ENCODE measurements at places on chromosomes 11 and 22. TPM values are rescaled to one million over a fixed set of nuclear protein-coding genes. Genes with fewer than 3 reads are reported as not detected.

DNA sequence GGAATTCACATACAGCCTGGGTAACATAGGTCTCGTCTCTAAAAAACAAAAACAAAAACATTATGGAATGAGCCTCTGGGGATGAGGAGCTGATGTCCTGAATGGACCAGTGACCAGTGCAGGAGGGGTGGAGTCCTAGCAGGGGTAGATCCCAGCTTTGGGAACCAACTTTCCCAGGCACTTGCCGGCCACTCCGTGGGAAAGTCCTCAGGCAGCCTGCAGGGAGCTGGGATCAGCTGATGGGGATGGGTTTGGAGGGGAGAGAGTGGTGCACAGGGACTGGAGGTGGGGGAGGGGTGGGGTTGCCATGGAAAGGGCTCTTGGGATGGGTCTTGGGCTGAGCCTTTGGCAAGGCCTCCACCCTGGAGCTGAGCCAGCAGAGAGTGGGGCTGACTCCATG is 19.1 kb downstream of the MGAT3 start:
- ATAC-seq = peak; percentile 19

Gene KLHL35
- 5.1 TPM for total RNA-seq

Gene ADM2
- total RNA-seq = 2.3 TPM

DNA sequence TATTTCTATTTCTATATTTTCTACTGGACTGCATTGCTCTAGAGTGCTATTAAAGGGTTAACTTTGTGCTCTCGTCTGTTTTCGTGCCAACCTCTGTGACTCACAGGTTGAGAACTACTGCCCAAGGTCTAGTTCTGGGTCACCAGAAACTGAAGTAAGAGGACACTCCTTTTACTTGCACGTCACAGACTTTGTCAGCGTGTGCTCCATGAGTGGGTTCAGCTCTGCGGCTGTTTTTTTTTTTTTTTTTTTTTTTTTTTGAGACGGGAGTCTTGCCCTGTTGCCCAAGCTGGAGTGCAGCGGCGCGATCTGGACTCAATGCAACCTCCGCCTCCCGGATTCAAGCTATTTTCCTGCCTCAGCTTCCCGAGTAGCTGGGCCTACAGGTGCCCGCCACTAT is 49.8 kb downstream of the CLMP start:
- ATAC-seq = no peak

DNA sequence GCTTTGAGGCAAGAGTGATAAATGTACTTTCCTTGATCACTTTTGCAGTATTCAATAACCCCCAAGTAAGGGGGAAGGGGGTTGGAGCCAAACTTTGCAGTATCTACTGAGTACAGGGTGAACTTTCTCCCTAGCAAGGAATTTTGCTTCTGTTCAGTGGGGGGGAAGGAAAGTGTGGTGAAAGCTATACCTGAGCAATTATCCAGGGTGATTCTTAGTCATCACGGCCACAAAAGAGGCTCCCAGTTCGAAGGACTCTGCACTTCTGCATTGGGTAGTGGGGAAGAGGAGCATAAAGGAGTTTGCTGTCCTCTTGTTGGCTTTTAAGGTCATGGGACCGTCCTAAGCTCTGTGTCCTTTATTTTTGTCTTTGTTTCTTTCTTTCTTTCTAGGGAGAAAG is 346.5 kb upstream of the SYN3 start:
- ATAC-seq = no peak

DNA sequence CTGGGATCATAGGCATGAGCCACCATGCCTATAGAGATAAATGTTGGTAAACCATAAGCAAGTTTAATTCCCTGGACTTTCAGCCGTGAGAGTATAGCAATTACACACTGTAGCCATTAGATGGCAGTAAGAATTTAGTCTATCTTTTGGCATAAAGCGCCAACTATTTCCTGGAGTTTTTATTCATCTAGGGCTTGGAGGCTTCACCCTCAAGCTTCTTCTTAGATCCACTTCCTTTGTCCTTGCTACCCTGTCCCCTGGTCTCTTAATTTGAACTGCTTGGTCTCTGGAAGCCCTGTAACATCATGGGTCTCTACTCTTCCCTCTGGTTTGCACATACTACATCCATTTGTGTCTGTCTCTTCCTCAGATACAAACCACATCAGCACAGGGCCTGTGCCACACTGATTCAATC is 38.2 kb downstream of the OR10A6 start:
- ATAC-seq = peak; percentile 84

DNA sequence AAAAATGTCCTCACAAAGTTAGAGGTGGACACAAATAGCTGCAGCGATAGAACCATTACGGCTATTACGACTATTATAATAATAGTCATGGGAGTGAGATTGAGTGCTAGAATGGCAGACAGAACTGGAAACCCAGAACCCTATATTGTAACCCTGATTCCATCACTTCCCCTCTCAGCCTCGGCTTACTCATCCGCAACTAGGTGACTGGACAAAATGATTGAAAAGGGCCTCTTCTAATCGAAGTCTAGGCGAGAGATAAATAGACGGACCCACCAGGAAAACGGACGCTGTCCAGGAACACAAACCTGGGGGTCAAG is 629 bp downstream of the PSMA1 start:
- ATAC-seq = no peak

DNA sequence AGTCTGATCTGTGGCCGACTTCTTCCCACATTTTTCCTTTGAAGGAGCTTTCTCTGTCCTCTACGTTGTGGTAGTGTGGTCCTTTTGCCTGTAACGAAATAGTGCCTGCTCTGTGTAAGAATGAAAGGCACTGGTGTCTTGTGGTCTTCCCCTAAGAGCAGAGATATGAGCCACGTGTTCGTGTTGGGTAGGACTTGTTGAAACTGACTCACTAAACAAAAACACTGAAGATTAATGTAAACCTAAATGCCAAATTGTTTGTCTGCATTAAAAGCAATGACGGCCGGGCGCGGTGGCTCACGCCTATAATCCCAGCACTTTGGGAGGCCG is 10.1 kb upstream of the RPS3 start:
- no peak for ATAC-seq
